Stimulated activated naive CD8-positive, alpha-beta T cell treated with anti-CD3 and anti-CD28 coated beads, Interleukin-15, amount 100 ng/mL, for 72 hours (primary cell): ENCODE measurements at places on chromosomes 3 and 15.

GRCh38 chr15:82040862-82041261 lies 5.0 kb downstream of the MEX3B start:
- DNase-seq: no peak

DNA sequence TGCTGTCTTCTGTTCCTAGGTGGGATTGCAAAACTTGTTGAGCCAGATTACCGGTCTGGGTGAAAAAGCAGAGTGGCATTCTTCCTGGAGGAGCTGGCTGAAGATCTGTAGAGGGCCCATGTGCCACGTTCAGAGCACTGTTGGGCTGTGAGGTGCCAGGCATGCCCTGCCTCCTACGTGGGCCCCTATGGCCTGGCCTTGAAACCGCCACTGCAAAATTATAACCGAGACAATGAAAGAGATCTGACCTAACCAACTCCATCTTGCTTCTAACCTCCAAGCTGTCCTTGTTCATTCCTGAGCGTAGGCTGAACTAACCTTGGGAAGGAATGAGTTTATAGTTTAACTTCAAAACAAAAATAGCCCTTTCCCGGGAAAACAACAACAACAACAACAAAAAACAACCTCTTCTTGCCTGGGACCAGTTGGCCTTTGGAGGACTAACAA lies 1.4 kb upstream of the ACAD9 start:
- no peak for DNase-seq

DNA sequence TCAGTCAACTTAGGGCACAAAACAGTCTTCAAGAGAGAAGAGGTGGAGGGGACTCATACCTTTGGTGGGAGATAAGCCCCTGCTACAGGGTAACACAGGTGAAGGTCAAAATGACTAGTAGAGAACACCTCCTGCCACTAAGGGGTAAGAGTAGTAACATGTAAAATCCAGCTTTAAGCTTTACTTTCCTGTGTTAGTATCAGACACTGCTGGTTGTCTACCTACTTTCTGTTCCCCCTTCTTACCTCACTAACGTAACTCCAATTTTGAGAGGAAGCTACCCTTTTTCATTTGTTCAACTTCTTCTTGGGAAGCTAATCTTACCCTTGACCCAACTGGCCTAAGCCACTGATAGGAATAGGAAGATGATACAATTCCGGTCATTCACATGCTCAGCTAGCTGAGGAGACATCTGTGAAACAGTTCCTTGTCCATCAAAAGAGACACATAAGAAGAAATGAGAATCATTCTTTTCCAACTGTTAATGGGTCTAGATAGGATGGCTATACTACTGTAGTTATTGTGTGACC lies 826.8 kb upstream of the CFAP20DC start:
- DNase-seq: no peak

DNA sequence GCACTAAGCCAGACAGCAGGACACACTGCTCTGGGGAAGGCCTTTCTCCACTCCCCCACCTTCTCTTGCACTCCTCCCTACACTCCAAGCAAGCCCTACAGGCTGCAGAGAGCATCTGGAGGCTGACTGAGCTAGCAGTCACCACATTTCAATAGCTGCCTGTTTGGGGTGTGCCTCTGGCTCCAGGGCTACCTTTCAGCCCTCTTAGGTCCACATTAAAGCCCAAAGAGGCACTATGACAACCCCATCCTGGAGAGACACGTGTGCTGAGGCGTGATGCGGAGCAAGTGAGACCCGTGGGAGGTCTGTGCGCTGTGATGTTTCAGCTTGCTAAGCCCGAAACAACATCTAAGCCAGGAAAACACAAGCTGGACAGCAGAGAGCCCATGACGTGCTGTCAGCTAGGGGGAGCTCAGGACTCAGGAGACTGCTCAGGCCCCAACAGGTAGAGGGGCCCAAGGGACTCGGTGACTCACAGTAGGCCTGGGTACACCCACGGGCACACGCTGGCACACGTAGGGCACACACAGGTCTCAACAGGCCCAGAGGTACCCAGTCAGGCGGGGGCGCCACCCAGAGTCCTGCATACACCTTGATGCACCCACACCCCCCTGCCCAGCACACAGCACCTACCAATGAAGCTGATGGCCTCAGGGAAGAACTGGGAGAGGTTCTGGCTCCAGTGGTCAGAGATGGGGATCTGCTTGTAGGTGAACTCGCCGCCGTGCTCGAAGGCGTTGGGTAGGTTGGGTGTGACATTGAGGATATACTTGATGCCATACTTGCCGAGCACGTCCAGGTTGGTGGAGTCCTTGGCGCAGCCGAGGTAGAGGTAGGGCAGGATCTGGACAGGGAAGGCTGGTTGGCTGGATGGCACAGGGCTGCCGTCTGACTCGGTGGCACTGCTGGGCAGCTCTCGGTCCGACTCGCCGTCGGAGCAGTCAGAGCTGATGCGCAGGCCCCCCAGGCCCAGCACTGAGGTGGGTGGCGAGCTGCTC lies 2.8 kb downstream of the DUSP7 start:
- peak; percentile 63 for DNase-seq

- no peak for DNase-seq
Measured at GRCh38 chr15:73081321-73081958, 29.2 kb downstream of the NEO1 start.

DNA sequence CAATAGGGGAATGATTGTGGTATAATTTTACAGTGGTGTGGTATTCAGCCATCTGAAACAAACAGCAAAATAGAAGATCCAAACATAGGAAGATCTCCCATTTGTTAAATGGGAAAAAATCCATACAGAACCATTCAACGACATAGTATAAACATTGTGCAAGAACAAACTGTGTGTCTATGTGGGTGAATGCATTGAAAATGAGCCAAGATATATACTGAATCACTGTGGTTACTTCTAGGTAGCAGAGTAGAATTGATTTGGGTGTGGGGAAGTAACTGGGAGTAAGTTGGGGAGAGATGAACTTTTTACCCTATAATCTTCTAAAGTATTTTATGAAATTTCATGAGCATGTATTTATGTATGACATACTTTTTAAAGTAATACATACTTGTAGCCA lies 123.1 kb upstream of the UMPS start:
- no peak for DNase-seq

- peak; percentile 82 for DNase-seq
Measured at GRCh38 chr3:45995236-45996192, at the start of gene FYCO1. TSS of gene FYCO1 (minus strand) at chr3:45995824. CDS start at chr3:45984910, 10,914 bp downstream.

DNA sequence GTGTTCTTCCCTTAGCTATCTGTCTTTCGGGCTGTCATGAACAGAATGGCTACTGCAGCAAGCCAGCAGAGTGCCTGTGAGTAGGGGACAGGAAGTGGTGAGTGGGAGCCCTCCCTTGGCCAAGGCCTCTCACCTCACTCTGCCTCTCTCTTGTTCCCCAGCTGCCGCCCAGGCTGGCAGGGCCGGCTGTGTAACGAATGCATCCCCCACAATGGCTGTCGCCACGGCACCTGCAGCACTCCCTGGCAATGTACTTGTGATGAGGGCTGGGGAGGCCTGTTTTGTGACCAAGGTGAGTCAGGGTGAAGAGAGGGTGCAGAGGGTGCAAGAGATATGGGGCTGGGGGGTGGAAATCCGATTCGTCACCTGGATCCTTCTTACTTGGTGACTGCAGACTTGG lies 3.0 kb downstream of the DLL4 start:
- no peak for DNase-seq

- DNase-seq: no peak
Measured at GRCh38 chr3:72750405-72750965, 97.8 kb downstream of the SHQ1 start.
